ENCODE measurements at places on chromosomes 3 and 15. TPM values are rescaled to one million over a fixed set of nuclear protein-coding genes. Genes with fewer than 3 reads are reported as not detected.

The IL17RB gene
- 13.2 TPM for polyA plus RNA-seq

GRCh38 chr3:149407898-149408297 lies 30.4 kb upstream of the TM4SF1 start:
- no peak for DNase-seq

DNA sequence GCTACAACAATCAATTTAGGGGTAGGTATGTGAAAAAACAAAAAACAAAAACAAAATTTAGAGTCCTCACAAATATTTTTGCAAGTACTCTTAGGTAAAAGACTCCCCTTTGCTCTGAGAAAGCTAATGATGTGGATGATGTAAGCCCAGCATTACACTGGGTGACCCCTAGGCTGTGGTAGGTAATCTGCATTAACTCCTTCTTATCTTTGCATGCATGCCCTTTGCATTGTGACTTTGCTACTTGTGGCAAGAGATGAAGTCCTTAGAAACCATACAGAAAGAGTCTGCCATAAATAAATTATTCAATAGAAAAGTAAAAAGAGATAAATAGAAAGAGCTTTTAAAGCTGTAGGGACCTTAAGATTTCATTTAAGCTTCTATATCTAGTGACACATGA lies 159.7 kb upstream of the MBNL1 start:
- DNase-seq, result no peak

GRCh38 chr3:127714125-127714571 lies 41.4 kb downstream of the ABTB1 start:
- no peak for DNase-seq

DNA sequence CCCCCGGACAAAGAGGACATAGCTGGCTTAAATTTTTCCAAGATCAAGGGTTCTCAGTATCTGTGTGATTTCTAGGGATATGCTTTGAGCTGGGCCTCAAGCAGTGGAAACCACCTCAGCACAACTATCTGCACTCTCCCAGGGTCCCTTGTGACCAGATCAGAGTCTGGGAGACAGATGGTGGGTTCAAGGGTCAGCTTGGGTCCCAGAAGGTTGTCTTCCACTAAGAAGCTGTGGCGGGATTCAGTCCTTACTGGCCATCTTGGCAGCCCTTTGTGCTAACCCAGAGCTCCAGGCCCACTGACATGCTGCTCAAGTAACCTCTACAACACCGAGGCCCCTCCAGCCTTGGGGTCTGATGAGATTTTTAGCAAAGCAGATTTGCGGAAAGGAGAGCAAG lies 2.7 kb downstream of the INSYN1 start:
- no peak for DNase-seq

DNA sequence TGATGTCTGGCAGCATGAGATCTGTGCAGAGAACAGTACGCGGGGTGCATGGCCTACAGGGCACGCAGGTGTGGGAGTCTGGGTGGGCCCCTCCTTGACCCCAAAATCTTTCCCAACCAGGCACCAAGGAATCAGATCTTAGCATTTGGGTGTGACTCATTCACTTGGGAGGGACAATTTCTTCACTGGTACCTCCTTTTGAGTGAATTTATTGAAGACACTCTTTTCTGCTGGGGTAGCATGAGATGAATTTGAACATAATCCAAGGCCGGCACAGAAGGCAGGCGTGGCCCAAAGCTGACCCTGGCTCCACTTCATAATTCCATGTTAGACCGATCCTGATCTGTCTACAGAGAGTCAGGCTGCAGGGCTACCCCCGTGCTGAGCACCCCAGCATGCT lies 30.6 kb upstream of the CDV3 start:
- no peak for DNase-seq

The CTXN2 gene
- not detected for polyA plus RNA-seq

GRCh38 chr3:161474139-161474538 lies 22.5 kb upstream of the OTOL1 start:
- DNase-seq, result no peak

The XCR1 gene
- 0.15 TPM for polyA plus RNA-seq

All from right lung (tissue), 10 donors.